ENCODE measurements at places on chromosomes 16 and 17.
A peak's percentile ranks its signal among the peaks of the same experiment; 100 is the strongest.

DNA sequence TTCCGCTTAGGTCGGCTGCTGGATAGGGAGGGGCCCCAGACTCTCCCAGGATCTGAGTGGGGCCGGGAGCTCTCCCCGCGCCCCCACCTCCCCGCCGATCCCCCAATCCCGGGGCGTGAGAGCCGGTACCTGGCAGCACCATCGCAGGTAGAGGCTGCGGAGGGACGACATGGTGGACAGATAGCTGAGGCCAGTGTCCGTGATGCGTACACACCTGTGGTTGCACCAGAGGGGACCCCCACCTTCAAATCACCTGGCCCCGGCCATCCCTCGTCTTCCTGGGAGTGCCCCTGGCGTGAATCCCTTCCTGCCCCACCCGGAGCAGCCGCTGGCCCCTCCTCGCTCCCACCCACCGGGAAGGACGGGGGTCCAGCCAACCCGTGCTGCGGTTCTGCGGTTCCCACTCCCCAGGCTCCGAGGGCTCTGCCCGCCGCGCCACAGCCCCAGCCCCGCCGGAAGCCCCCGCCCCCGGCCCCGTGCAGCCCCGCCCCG, 4.7 kb upstream of the WDR24 start:
- no peak for DNase-seq

DNA sequence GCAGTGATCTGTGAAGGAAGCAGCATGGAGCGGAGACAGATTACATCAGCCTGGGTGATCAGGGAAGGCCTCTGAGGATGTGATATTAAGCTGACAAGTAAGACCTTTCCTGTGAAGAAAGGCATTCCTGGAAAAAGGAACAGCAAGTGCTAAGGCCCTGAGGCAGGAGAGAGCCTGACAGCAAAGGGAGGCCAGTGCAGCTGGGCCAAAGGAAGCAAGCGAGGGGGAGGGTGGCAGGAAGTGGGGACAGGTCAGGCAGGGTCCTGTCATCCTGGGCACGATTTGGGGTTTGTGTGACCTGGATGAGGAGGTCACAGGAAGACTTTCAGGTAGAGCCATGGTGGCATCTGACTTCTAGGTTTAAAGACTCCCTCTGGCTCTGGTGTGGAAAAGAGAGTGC, 12.3 kb downstream of the CPNE2 start:
- no peak for DNase-seq

DNA sequence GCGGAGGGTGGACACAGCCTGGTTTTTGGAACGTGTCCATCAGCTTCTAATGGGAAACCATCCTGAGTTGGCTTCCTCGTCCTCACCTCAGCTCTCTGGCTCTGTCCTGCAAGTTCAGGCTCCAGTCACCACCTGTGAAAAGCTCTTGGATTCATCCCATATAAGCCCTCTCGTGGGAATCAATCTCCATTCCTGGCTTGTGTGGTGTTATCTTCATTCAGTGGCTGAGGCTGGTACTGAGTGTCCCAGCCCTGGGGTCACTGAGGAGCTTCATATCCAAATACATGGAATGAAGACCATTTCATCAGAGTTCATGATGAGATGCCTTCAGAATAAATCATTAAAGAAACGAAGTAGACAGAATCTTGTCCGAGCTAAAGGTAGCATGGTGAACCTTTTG, 189.2 kb downstream of the RBFOX1 start:
- no peak for DNase-seq

- no peak for DNase-seq
Measured at GRCh38 chr16:47592232-47592631, 131.1 kb downstream of the PHKB start.

- DNase-seq = no peak
Measured at GRCh38 chr17:63024716-63025115, 58.7 kb downstream of the TANC2 start.

GRCh38 chr16:64421515-64421914, 700.3 kb downstream of the CDH11 start:
- DNase-seq = no peak

- no peak for DNase-seq
Measured at GRCh38 chr17:929586-929985, 50.0 kb downstream of the NXN start.

GRCh38 chr17:50638966-50639713, 4.5 kb downstream of the ABCC3 start:
- no peak for DNase-seq

- no peak for DNase-seq
Measured at GRCh38 chr16:71927383-71927782, 32.1 kb downstream of the IST1 start.

DNA sequence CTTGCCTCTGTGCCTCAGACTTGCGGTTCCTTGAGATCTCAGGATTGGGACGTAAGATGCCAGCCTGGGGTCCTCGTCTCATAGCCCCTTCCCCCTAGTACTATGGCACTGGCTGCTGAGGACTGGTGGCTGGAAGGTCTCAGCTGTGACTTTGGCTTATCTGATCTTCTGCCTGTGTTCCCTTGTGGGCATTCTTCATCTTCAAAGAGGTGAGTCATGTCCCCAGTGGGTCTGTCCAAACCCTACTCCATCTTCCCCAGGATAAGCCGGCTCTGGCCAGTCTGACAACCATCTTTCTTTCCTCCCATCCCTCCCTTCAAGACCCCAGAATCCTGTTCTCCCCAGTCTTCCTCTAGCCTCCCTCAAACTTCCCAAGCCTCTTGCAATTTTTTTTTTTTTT, 3.6 kb downstream of the CD19 start:
- no peak for DNase-seq

- no peak for DNase-seq
Measured at GRCh38 chr17:15263680-15264079, 1.4 kb downstream of the PMP22 start.

DNA sequence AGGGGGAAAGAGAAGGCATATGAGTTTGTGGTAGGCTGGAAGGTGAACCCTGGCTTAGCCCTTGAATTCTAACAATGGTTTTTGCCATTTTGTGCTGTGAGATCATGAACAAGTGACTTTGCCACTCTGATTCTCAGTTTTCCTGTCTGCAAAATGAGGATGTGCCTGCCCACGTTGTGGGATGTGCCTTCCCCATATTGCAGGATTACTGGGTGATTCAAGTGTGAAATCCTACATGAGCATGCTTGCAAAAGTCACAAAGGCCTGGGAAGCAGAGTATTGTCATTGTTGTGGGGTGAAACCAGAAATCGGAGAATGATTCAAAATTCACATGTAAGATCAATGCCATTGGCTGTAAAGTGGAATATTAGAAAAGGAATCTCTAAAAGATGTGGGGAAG, 28.6 kb upstream of the TVP23A start:
- no peak for DNase-seq

DNA sequence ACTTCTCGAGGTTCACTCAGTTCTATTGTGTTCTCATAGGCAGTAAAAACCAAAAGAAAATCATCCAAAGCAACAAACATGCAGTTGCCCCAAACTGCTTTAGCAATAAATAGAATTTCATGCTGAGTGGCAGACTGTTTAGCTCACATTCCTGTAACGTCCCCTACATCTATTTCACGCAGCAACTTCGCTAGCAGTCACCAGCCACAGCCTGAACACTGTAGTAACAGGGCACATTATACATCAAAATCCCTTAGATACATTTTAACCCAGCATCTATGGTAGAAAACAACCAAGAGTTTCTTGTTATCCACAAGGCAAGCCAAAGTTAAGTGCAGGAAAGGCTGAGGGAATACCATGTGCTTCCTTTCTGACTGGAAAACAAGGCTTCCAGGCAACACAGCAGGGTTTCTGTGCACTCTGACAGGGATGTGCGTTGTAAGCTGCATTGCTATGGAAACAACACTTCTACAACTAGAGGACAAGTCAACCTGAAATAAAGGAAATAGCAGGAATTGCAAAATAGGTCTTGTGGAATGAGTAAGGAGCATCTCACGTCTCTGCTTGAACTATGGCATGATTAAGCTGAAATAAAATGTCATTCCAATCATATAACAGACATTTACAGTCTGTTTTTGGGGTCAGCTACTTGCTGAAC, 55.4 kb downstream of the CFDP1 start:
- DNase-seq = no peak

- no peak for DNase-seq
Measured at GRCh38 chr17:53924530-53925455, 102.1 kb downstream of the KIF2B start.

- no peak for DNase-seq
Measured at GRCh38 chr17:14748036-14748710, 447.3 kb downstream of the HS3ST3B1 start.

DNA sequence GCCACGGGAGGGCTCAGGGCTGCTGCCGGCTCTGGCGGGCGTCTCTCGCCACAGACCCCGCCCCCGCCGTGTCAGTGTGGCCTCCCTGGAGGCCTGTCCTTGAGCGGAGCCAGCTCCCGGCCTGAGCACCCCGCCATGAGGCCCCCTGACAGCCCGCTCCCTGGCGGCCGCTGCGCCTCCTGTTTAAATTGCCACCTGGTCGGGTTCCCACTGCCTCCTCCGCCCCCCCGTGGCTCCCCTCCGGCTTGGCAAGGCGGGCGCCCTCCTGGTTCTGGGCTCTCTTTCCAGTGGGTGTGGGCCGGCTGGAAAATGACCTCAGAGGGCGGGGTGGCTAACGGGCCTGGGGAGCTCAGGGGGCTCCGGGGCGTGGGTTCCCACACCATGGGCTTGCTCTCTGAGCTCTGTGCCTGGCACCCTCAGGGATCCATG, 42.1 kb upstream of the SSTR5 start:
- no peak for DNase-seq

- DNase-seq = no peak
Measured at GRCh38 chr17:50521514-50521913, 11.0 kb upstream of the EPN3 start.

- DNase-seq = no peak
Measured at GRCh38 chr17:41061964-41062363, 2.0 kb upstream of the KRTAP2-3 start.

DNA sequence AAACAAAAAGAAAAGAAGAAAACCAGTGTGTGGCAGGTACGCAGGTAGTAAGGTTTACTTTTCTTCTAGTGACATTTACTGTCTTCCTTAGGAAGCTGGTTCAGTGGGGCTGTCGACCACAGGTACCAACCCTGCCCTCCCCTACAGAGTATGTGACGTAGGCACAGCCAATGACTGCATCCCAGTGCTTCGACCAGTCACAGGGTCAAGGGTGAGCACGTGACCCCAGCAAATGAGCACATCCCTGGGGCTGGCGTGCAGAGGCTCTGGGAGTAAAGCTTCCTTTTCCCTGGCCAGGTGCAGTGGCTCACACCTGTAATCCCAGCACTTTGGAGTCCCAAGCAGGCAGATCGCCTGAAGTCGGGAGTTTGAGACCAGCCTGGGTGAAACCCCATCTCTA, 38.9 kb upstream of the PLCG2 start:
- no peak for DNase-seq

GRCh38 chr17:1577182-1577581, 14.6 kb upstream of the PITPNA start:
- no peak for DNase-seq

DNA sequence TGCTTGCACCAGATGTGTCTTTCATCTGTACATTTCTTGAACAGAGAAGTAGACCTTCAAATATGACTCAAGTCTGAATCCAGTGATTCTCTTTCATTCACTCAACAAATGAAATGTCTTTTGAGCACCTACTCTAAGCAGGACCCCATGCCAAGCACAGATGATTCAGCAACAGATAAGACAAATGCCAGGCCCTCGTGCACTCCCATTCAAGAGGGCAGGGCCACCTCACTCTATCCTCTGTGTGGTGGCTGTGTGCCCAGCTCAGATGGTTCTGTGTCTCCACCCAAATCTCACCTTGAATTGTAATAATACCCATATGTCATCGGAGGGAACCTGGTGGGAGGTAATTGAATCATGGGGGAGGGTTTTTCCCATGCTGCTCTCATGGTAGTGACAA, 74.1 kb upstream of the NKD1 start:
- DNase-seq = no peak

GRCh38 chr17:74119049-74119580, 84.4 kb upstream of the RPL38 start:
- no peak for DNase-seq

DNA sequence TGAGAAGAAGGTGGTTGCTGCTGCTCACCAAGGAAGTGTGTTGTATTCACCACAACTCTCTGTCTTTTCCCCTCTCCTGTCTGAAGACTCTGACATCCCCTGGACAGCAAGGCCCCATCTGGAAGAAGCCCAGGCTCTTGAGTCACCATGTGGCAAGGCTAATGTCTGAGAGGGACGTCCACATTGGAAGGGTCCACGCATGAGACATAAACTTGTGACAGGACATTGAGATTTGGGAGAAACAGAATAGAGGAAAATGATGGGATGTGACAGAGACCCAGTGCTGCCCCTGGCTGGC, 176.5 kb downstream of the IRF8 start:
- DNase-seq = no peak

GRCh38 chr17:16304830-16305229, 48.4 kb downstream of the CENPV start:
- DNase-seq = peak; percentile 75

GRCh38 chr16:89949121-89949742, 677 bp downstream of the DEF8 start:
- DNase-seq = no peak

DNA sequence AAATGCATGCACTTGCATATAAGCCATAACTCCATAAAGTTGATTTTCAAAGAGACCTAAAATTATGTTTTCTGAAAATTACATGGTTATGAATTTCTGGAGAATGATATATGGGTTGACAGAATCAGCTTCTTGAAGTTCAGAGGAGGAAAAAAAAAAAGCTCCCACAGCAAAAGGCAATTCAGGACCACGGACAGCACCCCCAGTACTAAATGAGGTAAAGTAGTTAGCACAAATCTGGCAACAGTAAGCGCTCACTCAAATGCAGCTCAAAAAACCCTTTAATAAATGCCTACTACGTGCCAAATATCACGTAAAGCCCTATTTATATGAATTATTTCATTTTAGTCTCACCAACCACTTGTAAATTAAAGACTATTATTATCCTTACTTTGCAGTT, 135.2 kb downstream of the SHISA9 start:
- no peak for DNase-seq

DNA sequence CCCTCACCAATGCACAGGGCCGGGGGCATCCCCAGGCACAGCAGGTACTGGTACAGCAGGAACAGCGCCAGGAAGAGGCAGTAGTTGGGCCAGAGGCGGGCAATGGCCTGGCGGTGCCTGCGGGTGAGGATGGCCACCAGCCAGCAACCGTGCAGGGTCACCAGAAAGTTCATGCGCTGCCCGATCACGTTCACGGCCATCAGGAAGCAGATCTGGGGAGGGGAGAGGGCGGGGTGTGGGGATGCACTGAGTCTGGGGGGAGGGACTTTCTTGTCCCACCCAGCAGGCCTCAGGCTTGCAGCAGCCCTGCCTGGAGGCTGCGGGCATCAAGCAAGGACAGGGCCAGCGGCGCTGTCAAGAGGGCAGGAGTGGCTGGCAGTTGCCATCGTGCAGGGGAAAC, 25.4 kb downstream of the CTU2 start:
- DNase-seq = no peak

DNA sequence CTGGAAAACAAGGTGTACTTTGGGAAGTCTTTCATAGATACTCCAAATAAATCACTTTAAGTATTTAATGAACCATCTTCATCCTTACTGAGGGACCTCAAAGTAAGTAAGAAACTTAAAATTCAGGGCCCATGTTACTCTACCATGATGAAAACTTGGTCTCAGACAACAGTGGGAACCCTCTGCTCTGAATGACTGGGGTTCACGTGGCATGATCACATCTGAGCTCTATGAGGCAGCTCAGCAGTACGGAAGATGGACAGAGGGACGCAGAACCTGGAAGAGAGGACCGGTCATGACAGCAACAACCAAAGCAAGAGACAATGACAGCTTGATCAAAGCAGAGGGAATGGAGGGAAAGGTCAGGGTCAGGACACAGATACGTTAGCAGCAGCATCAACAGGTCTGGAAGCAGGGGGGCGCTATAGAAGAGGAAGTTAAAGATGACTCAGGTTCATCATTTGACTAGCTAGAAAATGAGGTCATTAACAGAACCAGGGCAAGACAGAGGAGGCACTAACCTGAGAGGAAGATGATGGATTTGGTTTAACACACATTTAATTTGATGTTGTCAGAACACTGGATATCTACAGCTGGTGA, 9.5 kb downstream of the XPO6 start:
- DNase-seq = no peak
